ENCODE measurements at places on chromosomes 12 and 14. TPM values are rescaled to one million over a fixed set of nuclear protein-coding genes. Genes with fewer than 3 reads are reported as not detected.

The PCED1B gene
- 6.6 TPM for polyA plus RNA-seq

GRCh38 chr14:57847096-57847495, 18.8 kb downstream of the SLC35F4 start:
- no peak for DNase-seq

- peak; percentile 91 for DNase-seq
Measured at GRCh38 chr12:120439646-120440247, 1.8 kb downstream of the COX6A1 start.

- DNase-seq, result peak; percentile 24
Measured at GRCh38 chr12:100268835-100269564, 2.0 kb downstream of the SCYL2 start.

GRCh38 chr14:64942531-64943111, at the start of gene GPX2:
TSS of gene GPX2 (minus strand) at chr14:64942745. CDS start at chr14:64942726, 19 bp downstream.
- DNase-seq, result no peak

DNA sequence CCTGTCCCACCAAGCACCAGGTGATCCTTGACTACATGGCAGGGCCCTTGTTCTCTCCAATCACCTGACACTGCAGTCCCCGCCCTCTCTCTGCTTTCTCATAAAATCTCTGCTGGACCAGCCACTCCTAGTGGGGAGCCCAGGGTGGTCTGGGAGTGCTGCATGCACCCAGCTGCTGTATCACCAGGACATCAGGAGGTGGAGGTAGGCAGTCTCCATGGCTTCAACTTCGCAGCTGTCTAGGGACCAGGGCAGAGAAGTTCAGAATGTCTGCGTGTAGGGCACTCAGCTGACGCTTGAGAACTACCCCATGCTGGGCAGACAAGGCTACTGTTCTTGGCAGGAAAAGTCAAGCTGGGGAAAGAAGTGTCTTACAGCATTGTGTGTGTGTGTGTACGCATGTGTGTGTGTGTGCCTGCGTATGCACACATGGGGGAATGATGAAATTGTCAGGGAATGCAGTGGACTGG, 2.6 kb downstream of the WSCD2 start:
- peak; percentile 20 for DNase-seq

DNA sequence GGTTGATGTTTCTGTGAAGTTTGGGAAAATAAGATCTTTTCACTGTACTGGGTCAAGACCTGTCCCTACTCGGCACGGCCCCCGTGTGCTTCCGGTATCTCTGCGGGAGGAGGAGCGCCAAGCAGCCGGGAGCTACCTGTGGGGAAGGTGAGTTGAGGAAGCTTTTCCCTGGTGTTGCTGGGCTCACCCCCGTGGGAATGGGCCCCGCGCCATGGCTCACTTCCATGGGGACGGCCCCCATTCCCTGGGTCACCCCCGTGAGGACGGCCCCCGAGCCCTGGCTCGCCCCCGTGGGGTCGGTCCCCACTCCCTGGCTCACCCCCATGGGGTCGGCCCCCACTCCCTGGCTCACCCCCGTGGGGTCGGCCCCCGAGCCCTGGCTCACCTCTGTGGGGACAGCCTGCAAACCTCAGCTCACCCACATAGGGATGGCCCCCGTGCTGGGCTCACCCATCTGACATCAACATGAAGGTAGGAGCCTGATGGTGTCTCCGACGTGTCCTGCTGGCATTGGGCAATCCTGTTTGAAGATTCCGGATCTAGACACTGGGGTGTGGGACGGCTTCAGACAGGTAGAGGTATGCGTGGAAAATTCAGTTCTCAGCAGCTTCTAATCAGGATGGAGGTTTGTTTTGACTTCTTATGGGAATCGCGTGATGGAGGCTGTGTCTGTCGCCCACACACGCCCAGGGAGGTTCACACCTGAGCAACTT, 9.1 kb downstream of the LRCOL1 start:
- DNase-seq, result no peak

DNA sequence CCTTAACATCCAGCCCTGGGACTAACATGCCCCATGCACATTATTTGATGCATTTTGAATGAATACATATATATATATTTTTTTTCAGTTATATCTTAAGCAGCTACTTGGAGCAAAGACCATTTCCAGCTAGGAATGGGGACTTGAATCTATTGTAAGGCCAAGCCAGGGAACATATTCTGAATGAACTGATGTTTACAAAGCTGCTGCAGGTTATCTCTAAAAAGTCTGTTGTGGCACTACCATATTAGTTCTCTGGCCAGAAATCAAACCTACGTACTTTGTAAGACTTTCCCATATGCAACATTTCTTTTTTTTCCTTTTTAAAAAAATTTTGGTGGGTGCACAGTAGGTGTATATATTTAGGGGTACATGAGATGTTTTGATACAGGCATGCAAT, 43.4 kb downstream of the PELI2 start:
- no peak for DNase-seq
